Karpas-422 (cell line): ENCODE measurements at places on chromosomes 16 and 17. TPM values are rescaled to one million over a fixed set of nuclear protein-coding genes. Genes with fewer than 3 reads are reported as not detected.

The NOTUM gene
- total RNA-seq, result not detected in 2 replicates

The AANAT gene
- total RNA-seq, result not detected in 2 replicates

The PSMD3 gene
- 87.1 and 126 TPM in 2 replicates for total RNA-seq

The TSPAN10 gene
- total RNA-seq, result 1.5 and 1.7 TPM in 2 replicates

The CCL8 gene
- total RNA-seq, result not detected in 2 replicates

The TEFM gene
- total RNA-seq, result 11.4 and 20.7 TPM in 2 replicates

DNA sequence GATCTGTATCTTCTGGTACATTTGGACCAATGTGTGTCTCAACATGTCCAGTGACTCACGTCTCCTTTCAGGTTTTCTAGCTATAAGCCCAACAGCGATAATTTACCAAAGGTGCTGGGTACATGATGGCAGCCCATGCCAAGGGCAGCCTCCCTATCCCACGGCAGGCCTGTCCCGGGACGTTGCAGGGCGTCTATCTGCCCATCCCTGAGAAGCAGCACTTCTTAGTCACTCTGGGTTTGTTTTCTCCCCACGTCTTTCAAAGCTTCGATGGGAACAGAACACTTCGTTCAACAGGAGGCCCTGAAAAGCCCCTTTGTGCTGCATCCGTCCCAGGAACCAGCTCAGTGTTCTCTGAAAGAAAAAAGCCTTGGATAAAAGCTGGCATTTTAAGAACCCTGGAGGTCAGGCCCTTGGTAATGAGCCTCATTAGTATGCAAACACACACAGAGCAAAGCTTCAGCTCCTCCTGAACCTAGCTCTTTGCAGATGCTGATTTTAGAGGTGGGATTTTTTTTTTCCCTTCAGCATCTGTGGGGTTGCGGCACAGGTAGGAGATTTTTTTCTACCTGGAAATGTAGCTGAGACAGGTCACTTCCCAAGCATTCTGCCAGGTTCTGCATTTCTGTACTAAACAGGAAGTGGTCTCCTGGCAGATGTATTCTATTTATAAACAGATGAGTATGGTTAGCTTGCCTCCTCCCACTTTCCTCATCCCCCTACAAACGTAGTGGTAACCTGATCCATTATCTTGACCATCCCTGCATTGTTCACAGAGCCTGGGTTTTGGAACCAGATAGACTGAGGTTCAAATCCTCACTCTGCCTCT is 17.5 kb upstream of the MT4 start:
- no peak for DNase-seq
- H3K27me3 ChIP-seq, result no peaks in the 10 kb centered on the region
- H3K27ac ChIP-seq, result no peak overlapping the region
- H3K4me3 ChIP-seq, result no peak overlapping the region
- no peaks in the 10 kb centered on the region for H3K36me3 ChIP-seq
- peaks cover 11% of the 10 kb centered on the region for H3K4me1 ChIP-seq

GRCh38 chr16:64621616-64622015 is 500.2 kb downstream of the CDH11 start:
- no peaks in the 10 kb centered on the region for H3K4me1 ChIP-seq
- H3K4me3 ChIP-seq, result no peak overlapping the region
- H3K27ac ChIP-seq, result no peak overlapping the region
- no peak for DNase-seq

GRCh38 chr17:1914661-1915083 is 84.9 kb downstream of the RPA1 start:
- H3K27ac ChIP-seq, result no peak overlapping the region
- H3K4me1 ChIP-seq, result peaks cover 18% of the 10 kb centered on the region
- H3K4me3 ChIP-seq, result no peak overlapping the region
- H3K27me3 ChIP-seq, result no peaks in the 10 kb centered on the region

GRCh38 chr17:62805234-62805633 is 2.9 kb downstream of the MARCHF10 start:
- H3K27me3 ChIP-seq, result no peaks in the 10 kb centered on the region; the same call in 1 of the 2 replicates
- H3K4me3 ChIP-seq, result no peak overlapping the region
- H3K36me3 ChIP-seq, result no peaks in the 10 kb centered on the region
- H3K27ac ChIP-seq, result no peak overlapping the region
- peaks cover 3% of the 10 kb centered on the region; the same call in 1 of the 2 replicates for H3K4me1 ChIP-seq
- no peak for DNase-seq

GRCh38 chr17:82272495-82273326 is 789 bp downstream of the CSNK1D start:
- peak overlapping the region; percentile 77 for H3K4me3 ChIP-seq
- H3K27ac ChIP-seq, result peak overlapping the region; percentile 80
- peak; percentile 60 for DNase-seq
- no peaks in the 10 kb centered on the region for H3K27me3 ChIP-seq
- peaks cover 15% of the 10 kb centered on the region; the same call in 1 of the 2 replicates for H3K36me3 ChIP-seq

DNA sequence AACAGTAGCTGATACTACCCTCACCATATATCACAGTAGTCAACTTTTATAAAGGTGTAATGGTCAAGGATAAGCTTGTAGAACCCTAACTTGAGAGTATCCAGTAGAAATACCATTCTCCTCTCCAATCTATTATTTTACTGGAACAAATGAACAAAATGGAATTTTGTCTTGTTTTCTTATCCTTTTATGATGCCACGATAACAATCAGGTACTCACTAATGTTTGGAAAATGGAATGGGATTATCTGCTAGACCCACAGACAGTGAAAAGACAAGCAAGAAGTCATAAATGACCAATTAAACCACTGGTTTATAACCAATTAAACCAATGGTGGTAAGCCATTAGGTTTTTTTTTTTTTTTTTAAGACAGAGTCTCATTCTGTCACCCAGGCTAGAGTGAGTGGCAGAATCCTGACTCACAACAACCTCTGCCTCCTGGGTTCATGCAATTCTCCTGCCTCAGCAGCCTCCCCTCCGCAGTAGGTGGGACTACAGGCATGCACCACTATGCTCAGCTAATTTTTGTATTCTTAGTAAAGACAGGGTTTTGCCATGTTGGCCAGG is 10.4 kb downstream of the GPATCH8 start:
- H3K36me3 ChIP-seq, result peaks cover 21% of the 10 kb centered on the region
- no peak overlapping the region for H3K4me3 ChIP-seq
- H3K27ac ChIP-seq, result no peak overlapping the region
- H3K4me1 ChIP-seq, result peaks cover 17% of the 10 kb centered on the region
- DNase-seq, result no peak

GRCh38 chr16:14181371-14182050 is 110.4 kb downstream of the MRTFB start:
- H3K27ac ChIP-seq, result no peak overlapping the region
- no peaks in the 10 kb centered on the region for H3K27me3 ChIP-seq
- H3K4me1 ChIP-seq, result no peaks in the 10 kb centered on the region
- no peak overlapping the region for H3K4me3 ChIP-seq
- no peak for DNase-seq

GRCh38 chr17:70582777-70583176 is 413.4 kb downstream of the KCNJ2 start:
- no peaks in the 10 kb centered on the region for H3K4me1 ChIP-seq
- H3K36me3 ChIP-seq, result no peaks in the 10 kb centered on the region
- H3K4me3 ChIP-seq, result no peak overlapping the region
- H3K27me3 ChIP-seq, result no peaks in the 10 kb centered on the region
- H3K27ac ChIP-seq, result no peak overlapping the region

- H3K36me3 ChIP-seq, result no peaks in the 10 kb centered on the region
- peaks cover 80% of the 10 kb centered on the region for H3K4me1 ChIP-seq
- no peaks in the 10 kb centered on the region for H3K27me3 ChIP-seq
- H3K4me3 ChIP-seq, result no peak overlapping the region
These were observed 243.7 kb downstream of the FTO start for GRCh38 chr16:53947642-53948041.

DNA sequence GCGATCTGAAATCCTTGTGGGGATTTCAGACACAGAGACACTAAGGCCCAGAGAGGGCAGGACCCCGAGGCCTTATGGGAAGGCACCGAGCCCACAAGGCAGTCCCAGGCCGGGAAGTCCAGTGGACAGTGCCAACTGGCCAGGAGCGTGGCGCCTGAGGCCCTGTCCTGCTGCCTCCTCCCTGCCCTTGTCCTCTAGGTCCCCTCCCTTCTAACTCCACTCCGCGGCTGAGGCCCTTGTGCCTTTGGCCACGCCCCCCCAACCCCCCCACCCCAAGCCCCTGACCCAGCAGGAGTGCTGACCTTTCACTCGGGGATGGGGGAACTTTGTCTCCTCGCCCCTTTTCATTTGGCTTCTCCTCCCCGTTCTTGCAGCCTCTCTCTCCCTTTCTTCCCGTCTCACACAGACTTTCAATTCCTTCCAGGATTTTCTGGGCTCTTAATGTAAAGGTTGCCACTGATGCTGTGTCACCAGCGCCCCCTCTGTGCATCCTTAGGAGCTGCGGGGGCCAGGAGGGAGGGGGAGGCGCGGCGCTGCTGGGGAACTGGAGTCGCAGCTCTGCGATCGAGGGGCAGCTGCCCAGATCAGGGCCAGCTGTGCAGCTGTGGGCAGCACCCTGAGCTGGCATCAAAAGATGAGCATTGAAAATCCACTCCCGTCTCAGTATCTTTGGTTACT is 29.1 kb downstream of the CRHR1 start:
- no peaks in the 10 kb centered on the region for H3K36me3 ChIP-seq
- no peak overlapping the region for H3K4me3 ChIP-seq
- H3K27ac ChIP-seq, result no peak overlapping the region
- DNase-seq, result no peak
- no peaks in the 10 kb centered on the region for H3K27me3 ChIP-seq
- H3K4me1 ChIP-seq, result no peaks in the 10 kb centered on the region

DNA sequence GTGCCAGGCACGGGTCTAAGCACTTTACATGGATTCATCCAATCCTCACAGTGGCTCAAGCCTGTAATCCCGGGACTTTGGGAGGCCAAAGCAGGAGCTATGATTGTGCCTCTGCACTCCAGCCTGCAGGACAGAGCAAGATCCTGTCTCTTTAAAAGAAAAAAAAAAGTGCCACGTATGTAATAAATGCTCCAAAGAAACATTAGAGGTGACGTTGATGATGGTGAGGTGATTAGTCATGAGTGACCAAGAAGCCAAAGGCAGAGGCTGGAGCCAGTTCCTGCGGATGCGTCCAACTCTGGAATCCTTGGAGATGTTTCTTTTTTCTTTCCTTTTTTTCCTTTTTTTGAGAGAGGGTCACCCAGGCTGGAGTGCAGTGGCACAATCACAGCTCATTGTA is 59.4 kb upstream of the SIAH1 start:
- no peaks in the 10 kb centered on the region for H3K36me3 ChIP-seq
- H3K4me3 ChIP-seq, result no peak overlapping the region
- no peak overlapping the region for H3K27ac ChIP-seq

DNA sequence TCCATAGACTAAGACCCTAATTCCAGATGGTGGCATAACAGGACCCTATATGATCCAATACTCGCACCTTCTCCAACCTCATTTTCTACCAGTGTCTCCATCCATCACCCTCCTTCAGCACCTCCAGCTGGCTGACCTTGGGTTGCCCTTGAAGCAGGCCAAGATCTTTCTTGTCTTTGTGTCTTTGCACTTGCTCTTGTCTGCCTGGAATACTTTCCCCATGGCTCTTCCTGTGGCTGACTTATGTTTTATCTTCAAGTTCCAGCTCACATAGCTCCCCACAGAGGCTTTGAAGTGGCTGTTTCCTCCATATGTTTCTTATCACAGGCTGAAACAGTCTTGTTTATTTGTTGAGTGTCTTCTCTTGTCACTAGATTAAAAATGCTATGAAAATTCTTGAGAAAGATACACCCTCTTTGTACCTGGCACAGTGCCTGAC is 29.6 kb upstream of the MMD start:
- DNase-seq, result no peak
- H3K27ac ChIP-seq, result no peak overlapping the region
- no peak overlapping the region for H3K4me3 ChIP-seq
- H3K27me3 ChIP-seq, result no peaks in the 10 kb centered on the region
- no peaks in the 10 kb centered on the region for H3K36me3 ChIP-seq

- peaks cover 17% of the 10 kb centered on the region for H3K4me1 ChIP-seq
- H3K27me3 ChIP-seq, result no peaks in the 10 kb centered on the region
- H3K27ac ChIP-seq, result no peak overlapping the region
- no peak overlapping the region for H3K4me3 ChIP-seq
- H3K36me3 ChIP-seq, result peaks cover 5% of the 10 kb centered on the region; the same call in 1 of the 2 replicates
- DNase-seq, result peak; percentile 86
These were observed 9.3 kb downstream of the GJD3 start for GRCh38 chr17:40355123-40355803.

DNA sequence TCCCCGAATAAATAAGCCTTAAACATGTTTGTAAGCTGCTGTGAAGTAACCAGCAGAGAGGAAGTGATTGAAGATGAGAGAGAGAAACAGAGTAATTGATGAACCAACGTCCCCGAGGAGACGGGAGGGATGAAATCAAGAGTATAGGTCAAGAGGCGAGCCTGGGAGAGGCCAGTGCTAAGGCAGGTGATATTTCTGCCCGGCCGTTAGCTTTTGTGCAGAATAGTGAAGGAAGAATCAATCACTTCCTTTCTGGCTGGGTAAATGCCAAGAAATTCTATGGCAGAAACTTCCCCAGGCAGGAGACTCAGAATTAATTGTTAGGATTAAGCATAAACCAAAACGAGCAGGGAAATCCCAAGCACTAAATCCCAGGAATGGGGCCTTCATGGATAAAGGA is 273.8 kb downstream of the CDH13 start:
- H3K36me3 ChIP-seq, result no peaks in the 10 kb centered on the region
- no peak for DNase-seq
- no peak overlapping the region for H3K4me3 ChIP-seq
- H3K27ac ChIP-seq, result no peak overlapping the region
- H3K4me1 ChIP-seq, result no peaks in the 10 kb centered on the region

DNA sequence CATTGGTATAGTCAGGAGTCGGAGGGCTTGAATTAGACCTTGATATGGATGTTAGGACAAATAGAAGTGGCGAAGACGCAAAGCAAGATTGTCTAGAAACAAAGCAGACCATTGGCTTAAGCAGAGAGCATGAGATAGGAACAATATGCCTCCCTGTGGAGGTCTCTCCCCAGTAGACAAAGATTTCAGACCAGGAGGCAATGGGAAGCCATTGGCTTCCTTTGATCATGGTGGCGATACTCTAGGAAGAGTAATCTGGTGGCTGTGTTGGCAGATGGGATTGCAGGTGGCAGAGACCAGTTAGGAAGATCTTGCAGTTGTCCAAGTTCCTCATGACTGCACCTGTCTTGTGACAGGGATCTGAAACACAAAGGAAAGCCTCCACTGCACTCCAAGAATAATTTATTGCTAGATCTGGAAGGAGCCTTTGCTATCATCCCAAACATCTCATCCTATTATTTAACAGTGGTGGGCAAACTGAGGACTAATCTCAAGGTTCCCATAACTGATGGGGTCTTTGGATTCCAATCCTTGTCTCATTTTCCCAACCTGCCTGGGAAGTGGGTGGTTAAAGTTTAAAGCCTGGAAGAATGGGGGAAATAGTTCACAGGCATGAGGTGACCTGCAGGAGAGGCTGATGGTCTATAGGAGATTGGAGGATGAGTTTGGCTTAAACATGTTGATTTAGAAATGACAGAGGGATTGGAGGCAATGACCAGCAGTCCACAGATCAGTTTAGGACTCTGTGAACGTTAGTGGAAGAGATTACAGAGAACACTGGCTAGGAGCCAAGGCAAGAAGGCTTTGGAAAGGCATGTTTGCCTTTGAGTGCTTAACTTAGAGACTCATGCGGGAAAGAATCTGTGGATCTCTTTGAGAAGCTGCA is 37.0 kb downstream of the HLF start:
- no peak overlapping the region for H3K27ac ChIP-seq
- H3K36me3 ChIP-seq, result no peaks in the 10 kb centered on the region
- no peaks in the 10 kb centered on the region for H3K4me1 ChIP-seq
- no peak for DNase-seq
- no peak overlapping the region for H3K4me3 ChIP-seq
